Liver (tissue), 10 donors: ENCODE measurements at places on chromosomes 2 and 18.

- no peak for DNase-seq
These were observed 34.4 kb upstream of the RTN4 start for GRCh38 chr2:55084641-55085040.

- no peak for DNase-seq
These were observed 86.9 kb upstream of the COPS8 start for GRCh38 chr2:236998758-236999157.

GRCh38 chr2:158969162-158969714 lies 798 bp downstream of the TANC1 start:
- no peak for DNase-seq

DNA sequence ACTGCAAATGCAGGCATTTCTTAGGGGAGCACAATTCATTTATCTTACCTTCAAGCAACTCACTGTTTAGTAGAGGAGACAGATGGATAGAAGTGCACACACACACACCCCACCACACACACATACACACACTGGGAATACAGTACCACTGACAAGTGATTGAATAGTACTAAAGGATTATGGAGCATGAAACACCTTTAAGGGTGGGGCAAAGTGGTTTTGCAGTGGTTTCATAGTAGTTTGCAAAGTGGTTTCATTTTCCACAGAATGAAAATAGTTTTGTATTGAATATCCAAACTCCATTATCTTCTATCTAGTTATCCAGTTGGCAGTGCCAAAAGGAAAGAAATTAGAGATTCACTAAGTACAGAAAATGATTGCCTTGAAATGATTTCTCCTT lies 18.9 kb downstream of the KIF5C start:
- DNase-seq, result no peak

DNA sequence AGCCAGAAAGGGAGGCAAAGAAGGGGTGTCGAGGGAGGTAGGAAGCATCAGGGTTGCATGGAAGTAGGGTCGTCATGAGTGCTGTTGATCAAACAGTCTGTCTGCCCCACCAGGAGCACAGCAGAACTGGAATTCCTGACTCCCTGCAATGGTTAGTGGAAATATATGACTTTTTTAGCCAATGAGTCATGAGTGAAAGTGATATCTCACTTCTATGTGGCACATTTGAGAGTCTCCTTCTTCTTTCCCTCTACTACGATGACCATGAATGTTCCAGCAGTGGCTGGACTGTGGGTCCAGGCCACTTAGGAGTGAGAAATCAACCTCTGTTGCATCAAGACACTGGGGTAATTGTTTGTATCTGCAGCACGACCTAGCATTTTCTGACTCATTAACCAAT lies 199.5 kb downstream of the TTC32 start:
- no peak for DNase-seq

- peak; percentile 47 for DNase-seq
These were observed 19.6 kb downstream of the EHBP1 start for GRCh38 chr2:62724886-62725711.

DNA sequence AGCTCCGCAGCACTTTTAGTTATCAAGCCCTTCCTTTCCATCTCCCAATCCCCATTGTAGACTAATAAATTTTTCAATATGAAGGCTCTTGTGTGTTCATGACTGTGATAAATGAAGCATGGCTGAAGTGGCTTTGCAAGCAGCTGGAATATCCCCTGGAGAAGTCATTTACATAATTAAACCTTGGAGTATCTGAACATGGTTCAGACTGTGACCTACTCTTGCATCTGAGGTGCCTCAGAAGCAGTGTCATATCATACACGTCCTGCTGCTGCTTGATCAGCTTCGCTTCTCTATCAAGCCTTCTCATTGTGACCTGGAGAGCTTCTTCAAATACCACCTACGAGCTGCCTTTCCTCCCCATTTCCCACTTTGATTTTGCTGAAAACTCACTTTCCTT lies 48.4 kb upstream of the ZNF397 start:
- DNase-seq, result no peak

DNA sequence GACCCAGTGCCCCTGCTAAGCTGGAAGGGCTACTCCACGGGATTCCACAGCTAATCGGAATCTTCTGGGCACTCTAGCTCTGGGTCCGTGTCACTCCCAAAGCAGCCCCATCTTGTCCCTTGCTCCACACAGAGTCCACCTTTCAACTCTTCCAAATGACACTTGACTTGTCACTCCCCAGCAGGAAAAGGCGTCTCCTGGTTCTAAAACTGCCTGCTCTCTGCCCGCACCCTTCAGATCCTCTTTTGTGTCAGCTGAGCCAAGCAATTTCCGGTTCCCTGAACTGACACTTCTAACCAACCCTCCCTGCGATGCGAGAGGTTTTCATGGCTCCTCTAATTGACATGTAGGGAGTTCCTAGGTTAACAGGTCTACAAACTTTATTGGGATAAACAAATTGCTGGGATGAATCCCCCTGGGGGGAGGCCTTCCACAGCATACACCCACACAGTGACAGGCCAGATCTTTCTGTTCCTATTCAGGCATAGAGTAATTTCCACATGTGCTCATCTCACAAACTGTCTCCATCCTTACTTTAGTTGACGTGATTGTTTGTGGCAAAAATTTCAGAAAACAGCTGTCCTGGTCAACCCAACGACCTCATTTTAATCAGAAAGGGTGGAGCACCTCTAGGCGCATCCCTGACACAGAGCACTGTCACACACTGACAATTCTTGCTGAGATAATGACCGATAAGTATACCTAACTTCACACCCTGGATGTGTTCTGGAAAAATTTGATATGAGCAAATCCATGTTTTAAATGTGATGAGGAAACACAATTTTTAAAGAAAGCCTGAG lies 104.9 kb downstream of the RBMS1 start:
- no peak for DNase-seq

DNA sequence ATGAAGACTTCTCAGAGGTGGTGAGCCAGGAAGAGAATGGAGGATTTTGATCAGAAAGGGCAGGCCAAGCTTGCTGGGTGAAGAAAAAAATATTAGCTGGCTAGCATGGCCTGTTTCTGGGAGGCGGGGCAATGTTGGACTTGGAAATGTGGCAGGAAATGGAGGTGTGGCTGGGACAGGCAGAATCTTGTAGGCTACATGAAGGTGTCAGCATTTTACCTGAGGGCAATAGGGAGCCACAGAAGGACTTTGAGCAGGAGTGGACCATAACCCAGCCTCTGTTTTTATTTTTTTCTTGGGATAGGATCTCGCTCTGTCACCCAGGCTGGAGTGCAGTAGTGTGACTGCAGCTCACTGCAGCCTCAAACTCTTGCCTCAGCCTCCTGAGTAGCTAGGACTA lies 31.7 kb downstream of the EMX1 start:
- DNase-seq, result no peak

- peak; percentile 59 for DNase-seq
These were observed 1.1 kb upstream of the SEH1L start for GRCh38 chr18:12946549-12947284.

GRCh38 chr2:195820373-195820772 lies 163.3 kb downstream of the SLC39A10 start:
- DNase-seq, result no peak

GRCh38 chr2:234674781-234675201 lies 177.9 kb upstream of the ARL4C start:
- DNase-seq, result no peak

GRCh38 chr2:180040146-180040925 lies 33.2 kb upstream of the CWC22 start:
- DNase-seq, result no peak

DNA sequence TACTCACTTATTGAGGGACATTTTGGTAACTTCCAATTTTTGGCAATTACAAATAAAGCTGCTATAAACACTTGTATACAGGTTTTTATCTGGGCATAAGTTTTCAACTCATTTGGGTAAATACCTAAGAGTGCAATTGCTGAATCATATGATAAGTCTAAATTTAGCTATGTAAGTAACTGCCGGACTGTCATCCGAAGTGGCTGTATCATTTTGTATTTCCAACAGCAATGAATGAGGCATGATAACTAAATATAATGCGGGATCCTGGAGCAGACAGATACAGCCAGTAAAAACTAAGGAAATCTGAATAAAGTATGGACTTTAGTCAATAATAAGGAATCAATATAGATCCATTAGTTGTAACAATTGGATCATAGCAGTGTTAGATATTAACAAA lies 156.5 kb upstream of the RMP24 start:
- no peak for DNase-seq

- no peak for DNase-seq
These were observed 2.1 kb upstream of the TANC1 start for GRCh38 chr2:158966312-158966711.

DNA sequence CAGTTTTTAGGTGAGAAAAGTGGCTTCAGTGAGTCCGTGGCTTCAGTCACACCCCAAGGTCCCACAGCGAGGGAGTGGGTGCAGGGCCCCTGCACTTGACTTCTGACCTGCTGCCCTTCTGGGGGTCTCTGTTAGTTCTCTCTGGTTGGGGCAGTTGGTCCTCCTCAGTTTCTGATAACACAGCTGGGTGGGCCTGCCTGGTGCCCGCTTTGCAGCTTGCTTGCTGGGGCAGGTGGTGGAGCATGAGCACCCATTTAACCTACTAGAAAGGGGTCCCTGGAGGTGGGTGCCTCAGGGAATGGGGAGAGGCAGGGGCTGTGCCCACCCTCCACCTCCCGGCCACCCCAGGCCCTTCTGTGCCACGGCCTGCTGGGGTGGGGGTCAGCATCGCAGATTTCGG lies 83.2 kb downstream of the ASB1 start:
- no peak for DNase-seq

GRCh38 chr2:99674090-99674489 lies 184.3 kb upstream of the REV1 start:
- DNase-seq, result no peak

GRCh38 chr2:97770445-97770844 lies 57.1 kb downstream of the ZAP70 start:
- DNase-seq, result no peak

DNA sequence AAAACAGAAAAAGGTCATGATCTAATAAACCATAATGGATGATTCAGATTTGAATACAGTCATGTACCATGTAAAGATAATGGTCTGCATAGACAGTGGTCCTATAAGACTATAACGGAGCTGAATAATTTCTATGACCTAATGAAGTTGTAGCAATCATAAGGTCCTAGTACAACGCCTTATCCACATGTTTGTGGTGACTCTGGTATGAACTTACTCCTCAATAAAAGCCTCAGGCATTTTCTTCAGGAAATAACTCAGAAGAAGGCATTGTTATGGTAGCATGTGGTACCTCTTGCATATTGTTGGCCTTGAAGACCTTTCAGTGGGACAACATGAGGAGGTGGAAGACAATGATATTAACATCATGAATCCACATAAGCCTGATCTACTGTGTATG lies 883.3 kb downstream of the CNTNAP5 start:
- no peak for DNase-seq

GRCh38 chr2:11777066-11777782 lies 30.8 kb downstream of the LPIN1 start:
- DNase-seq, result no peak

DNA sequence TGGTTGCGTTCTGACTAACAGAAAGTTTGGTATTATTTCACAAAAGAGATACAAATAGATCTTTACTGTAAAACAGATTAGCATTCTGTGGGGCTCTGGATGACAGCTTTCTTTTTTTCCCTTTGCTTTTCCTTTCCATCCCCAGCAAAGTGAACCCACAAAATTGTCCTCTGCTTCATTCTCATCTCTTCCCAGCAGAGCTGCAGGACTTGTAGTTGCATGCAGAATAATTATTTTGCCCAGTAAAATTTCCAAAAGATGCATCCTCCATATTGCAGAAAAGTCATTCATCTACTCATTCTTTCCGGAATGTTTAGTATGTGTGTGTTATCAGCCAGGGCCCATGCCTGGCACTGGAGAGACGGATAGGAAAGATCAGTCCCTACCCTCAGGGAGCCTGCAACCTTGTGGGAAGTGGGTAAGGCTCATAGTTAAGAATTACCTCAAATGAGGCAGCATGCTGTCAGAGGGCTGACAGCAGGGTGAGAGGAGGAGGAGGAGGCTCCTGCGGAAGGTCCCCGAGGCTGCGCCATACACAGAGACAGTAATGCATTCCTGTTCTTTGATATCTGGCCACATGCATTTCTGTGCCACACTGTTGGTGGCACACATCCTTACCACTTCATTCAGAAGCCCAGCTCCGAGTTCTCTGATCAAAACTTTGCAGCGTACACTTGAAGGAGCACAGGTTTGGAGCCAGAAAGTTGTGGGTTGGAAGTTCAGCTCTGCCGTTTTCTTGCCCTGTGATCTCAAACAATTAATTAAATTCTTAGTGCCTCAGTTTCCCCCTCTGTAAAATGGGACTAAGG lies 225.4 kb downstream of the MYCN start:
- no peak for DNase-seq

DNA sequence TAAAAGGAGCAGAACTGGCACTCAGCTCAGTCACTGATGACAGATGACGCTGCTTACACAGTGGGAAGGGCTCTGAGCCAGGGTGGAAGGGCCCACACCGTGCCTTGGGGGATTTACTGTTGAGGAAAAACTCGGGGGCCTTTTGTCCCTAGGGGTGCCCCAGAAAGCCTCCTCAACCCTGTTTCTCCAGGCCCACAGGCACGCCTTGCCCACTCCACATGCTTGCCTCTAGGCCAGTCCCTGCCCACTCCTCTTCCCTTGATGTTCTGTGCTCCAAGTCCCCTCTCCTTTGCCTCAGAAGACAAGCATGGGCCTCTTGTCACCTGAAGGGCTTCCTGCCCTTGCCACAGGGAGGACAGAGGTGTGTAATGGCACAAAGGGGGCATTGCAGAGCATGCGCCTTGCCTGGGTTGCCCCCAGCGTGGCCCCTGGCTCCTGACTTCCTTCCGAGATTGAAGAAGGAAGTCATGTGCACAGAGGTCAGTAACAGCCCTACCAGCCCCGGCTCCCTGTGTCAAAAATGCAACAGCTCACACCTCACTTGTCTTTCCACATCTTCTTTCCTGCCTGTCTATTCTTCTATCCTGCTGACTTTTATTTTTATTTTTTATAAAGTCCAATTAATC lies 65.1 kb downstream of the LIPG start:
- no peak for DNase-seq

- DNase-seq, result no peak
These were observed 29.2 kb downstream of the MTHFD2 start for GRCh38 chr2:74227646-74228045.

DNA sequence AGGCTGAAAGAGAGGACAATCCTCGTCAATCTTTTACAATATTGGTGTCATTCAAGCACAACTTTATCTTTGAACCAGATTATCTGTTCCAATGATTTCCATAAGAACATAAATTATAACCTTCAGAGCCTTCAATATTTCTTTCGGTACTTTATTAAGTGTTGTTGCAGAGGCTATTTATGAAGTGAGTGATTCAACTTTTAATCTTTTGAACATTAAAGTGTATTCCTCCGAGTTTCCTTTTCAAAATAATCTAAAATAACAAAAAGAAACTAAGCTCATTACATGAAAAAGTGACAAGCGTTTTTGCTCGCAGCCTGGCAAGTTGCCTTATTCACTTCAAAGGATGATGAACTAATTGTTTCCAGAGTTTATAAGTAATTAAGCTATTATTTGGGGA lies 149.0 kb downstream of the MEIS1 start:
- no peak for DNase-seq

- DNase-seq, result no peak
These were observed 99.2 kb upstream of the FOSL2 start for GRCh38 chr2:28293416-28293815.

DNA sequence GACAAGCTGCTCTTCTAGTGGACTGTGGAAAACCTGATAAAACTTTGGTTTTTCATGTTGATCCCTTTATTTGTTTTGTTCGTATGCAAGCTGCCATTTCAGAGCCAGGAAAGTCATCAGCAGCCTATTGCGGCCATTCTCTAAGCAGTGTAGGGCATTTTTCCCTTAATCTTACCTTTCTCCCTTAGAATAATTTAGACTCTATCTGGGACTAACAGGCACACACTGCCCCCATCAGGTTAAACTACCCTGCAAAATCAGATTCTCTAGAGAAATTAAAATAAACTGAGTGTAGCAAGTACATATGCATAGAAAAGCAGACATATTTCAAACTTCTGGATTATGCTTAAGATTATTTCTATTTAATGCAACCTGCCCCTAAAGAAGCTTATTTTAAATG lies 347.5 kb downstream of the METTL4 start:
- no peak for DNase-seq
